ENCODE measurements at places on chromosomes 11 and 22.

DNA sequence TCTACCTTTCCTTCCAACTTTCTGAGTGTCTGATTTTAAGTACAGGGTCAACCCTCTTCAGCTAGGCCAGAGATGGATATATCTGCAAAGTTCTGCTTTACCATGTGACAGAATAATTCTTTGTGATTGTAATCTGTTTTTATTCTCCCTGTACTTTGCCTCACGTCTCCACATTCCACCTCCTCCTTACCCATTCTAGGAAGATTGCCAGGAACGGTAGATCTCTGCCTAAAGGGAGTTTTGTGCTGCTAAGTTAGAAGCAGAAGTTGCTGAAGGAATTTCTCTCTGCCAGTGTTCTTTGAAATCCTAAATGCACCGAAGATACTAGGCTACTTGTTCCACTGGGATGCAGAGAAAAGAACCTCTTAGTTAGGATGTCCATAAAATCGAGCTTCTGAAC is 20.7 kb upstream of the FAM181B start:
- DNase-seq = no peak

DNA sequence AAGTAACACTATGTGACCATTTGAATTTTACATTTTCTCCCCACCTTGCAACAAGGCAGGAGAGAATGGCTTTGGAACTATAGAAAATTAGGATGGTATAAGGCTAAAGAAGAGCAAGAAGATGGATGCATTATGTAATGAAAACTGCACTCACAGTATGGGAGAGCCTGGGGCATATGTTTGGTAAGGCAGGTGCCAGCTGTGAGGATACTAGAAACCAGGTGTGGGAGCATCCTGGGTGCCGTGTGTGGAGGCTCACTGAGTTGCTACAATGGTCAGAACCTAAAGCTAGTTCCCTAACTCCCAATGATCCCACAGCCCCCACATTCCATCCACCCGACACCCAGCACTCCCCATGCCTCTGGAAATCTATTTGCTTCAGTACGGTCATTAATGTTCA is 42.9 kb downstream of the UBASH3B start:
- DNase-seq = no peak

- DNase-seq = peak; percentile 22
Observed at GRCh38 chr11:116931206-116931953, 94.0 kb upstream of the APOA1 start.

DNA sequence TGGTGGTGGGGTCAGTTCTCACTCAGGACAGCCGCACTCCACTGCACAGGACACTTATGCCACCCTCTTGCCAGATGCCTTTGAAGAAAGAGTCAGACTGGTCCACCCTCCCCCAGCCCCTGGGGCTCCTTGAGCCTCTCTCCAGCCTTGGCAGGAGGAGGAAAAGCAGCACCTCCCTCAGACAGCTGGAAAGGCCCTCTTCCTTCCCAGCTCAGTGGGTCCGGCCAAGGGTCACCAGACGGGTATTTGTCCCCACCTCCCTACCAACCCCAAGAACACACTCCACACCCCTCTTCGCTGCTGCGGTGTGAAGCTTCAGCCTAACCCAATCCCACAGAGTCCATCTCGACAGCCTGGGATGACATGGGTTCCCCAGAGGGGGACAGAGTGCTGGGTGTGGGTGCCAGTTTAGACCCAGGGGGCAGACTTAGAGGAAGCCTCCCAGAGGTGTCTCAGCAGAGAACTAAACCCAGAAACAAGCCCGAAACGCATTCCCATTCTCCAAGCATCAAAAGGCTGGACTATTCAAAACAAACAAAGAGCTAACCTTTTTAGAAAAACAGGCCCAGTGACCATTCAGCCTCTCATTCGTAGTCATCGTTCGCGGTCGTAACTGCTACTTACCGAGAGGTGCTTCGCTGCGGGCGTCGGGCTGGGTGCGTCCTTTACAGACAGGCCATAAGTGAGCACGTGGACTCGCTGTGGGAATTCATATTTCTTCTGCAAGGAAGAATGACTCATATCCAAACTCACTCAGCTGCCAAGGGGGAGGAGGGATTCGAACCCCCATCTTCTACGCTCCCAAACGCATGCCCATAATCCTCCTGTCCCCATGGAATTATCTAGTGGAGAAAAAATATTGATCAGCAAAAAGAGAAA is 57.5 kb upstream of the ANO1 start:
- no peak for DNase-seq

GRCh38 chr11:96199563-96200025 is 143.4 kb downstream of the MAML2 start:
- DNase-seq = no peak

DNA sequence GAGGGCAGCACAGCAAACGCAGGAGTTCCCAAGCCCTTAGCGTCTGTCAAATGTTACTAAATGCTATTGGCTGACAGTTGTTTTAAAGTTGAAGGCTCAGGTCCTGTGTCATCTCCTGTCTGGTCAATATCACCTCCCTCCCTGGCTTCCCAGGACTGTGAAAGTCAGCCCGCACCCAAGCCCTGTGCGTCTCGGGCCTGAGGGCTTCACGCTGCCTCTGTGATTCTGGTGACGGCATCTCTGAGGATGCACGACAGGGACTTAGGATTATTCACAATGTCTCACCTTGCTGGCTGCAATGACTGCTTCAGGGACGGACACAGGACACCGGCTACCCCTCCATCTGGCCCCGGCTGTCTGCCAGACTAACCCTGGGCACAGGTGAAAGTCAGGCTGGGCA is 415.3 kb downstream of the CTTN start:
- no peak for DNase-seq

Measured in AML-193 (cell line).